Activated T-cell treated with anti-CD3 and anti-CD28 coated beads for 24 hours (primary cell): ENCODE measurements at places on chromosomes 16 and 17.

DNA sequence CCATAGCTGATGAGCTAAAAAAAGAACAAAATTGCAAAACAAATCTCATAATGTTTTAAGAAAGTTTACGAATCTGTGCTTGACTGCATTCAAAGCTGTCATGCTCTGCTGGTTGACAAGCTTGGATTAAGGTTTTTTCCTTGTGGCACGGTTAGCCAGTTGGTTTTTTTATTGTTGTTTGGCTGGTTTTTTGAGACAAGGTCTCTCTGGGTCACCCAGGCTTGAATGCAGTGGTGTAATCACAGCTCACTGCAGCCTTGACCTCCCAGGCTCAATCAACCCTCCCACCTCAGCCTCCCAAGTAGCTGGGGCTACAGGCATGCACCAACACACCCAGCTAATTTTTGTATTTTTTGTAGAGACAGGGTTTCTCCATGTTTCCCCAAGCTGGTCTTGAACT, 45.7 kb downstream of the PHKB start:
- no peak for DNase-seq

DNA sequence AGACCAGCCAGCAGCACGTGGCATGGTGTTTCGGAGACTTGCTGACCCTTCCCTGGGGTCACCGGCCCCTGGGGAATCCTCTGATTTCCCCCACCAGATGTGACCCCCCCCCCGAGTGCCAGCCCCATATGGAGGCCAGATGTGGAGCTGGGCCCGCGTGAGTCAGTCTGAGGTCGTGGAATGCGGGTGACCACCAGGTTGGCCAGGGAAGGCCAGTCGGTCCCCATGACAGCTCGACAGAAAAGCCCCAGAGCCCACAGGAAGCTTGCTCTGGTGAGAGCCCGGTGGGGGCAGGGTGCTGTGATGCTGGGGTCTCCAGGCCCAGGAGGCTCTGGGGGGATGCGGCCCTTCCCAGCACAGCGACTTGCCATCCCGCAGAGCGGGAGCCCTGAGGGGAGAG, 209.0 kb downstream of the NTN1 start:
- DNase-seq: no peak

DNA sequence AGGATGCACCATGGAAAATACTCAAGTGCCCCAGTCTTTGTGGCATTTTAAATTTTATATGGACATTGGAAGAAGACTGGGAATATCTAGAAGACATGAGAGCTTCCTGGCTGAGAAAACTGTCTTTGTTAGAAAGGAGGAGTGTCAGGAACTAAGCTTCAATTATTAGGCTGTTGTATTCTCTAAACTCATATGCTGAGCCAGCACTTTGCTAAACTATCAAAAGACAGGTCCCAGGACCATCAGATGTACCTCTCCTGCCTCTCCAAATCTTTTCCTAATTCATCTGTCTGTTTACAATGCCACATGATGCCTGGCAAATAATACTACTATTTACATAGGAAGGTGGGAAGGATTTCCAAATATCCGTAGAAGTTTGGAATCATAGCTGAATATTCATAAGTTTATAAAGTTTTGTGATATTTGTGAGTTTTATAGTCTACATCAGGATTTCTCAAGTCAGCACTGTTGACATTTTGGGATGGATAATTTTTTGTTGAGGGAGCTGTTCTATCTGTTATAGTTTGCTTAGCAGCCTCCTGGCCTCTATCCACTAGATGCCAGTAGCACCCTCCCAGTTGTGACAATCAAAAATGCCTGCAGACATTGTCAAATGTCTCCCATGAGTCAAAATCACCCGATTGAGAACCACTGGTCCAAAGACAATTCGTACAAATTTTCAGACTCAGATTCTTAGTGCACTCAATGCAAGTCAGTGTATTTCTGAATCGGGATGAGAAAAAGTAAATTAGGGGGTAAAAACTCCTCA, 61.2 kb upstream of the NETO2 start:
- DNase-seq: no peak

DNA sequence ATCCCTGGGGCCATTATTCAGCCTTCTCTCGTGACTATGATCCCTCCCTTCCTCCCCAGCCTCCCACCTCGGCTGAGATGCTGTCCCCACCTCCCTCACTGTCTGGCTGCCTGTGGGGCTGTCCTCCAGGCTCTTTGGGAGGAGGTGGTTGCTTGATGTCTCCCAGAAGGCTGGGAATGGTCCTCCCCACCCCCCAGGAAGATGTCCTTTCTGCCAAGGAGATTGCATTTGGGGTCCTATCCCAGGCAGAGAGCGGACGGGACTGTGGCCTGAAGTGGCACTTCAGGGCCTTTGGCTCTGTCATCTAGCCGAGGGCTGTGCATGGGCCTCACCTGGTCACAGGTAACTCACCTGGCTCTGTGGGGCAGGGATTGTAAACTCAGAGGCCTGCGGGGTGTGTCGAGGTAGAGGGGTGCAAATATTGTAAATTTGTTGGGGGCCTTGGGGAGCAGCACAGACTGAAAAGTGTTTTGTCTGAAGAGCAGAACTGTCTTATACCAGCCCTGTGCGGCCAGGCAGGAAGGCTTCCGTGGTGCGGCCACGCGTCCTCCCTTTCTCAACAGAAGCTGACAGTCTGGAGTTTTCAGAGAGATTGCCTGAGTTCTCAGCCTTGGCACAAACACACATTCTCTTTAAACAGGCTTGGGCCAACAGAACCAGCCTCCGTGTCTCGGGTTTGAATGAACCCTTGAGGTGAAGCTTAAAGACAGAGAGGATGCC, 177.9 kb downstream of the SEC14L1 start:
- DNase-seq: no peak

DNA sequence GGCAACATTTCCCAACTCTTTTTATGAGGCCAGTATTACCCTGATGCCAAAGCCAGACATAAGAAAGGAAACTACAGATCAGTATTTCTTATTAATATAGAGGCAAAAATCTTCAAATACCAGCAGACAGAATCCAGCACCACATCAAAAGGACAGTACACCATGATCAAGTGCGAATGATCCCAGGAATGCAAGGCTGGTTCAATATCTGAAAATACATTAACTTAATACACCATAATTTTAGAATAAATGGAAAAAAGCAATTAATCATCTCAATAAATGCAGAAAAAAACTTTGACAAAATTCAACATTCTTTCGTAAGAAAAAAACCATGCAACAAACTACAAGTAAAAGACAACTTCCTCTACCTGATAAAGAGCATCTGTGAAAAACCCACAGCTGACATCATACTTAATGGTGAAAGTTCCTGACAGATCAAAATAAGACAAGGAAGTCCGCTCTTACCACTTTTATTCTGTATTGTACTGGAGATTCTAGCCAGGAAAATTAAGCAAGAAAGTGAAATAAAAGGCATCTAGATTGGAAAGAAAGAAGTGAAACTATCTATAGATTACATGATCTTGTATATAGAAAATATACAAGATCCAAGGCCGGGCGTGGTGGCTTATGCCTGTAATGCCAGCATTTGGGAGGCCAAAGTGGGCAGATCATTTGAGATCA, 26.4 kb upstream of the MAPK3 start:
- DNase-seq: no peak

- no peak for DNase-seq
These were observed 254.7 kb downstream of the CDH13 start for GRCh38 chr16:82881516-82881915.

- no peak for DNase-seq
These were observed 54.6 kb upstream of the COX10 start for GRCh38 chr17:14014657-14015056.

DNA sequence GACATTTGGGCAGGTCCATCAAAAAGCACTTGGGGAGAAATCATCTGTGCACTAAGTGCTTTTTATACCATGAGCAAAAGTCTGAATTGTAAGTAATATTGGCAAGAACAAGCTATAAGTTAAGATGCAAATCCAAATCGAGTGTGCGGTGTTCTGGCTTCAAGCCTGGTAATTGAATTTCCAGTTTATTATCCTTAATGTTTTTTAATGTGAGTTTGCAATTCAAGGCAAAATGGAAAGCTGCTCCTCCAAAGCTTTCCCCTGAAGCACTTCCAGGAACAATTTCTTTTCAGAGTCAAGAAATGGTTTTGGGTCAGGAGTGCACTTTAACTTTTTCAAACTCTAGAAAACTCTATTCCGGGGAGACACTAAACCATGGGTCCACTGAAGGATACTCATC, 445.7 kb downstream of the TOX3 start:
- DNase-seq: no peak

- DNase-seq: no peak
These were observed 5.4 kb upstream of the PABPN1L start for GRCh38 chr16:88871730-88872416.

- no peak for DNase-seq
These were observed 71.6 kb upstream of the ALOX12 start for GRCh38 chr17:6924208-6924607.
